ENCODE measurements at places on chromosomes 3 and 15.
A peak's percentile ranks its signal among the peaks of the same experiment; 100 is the strongest.

DNA sequence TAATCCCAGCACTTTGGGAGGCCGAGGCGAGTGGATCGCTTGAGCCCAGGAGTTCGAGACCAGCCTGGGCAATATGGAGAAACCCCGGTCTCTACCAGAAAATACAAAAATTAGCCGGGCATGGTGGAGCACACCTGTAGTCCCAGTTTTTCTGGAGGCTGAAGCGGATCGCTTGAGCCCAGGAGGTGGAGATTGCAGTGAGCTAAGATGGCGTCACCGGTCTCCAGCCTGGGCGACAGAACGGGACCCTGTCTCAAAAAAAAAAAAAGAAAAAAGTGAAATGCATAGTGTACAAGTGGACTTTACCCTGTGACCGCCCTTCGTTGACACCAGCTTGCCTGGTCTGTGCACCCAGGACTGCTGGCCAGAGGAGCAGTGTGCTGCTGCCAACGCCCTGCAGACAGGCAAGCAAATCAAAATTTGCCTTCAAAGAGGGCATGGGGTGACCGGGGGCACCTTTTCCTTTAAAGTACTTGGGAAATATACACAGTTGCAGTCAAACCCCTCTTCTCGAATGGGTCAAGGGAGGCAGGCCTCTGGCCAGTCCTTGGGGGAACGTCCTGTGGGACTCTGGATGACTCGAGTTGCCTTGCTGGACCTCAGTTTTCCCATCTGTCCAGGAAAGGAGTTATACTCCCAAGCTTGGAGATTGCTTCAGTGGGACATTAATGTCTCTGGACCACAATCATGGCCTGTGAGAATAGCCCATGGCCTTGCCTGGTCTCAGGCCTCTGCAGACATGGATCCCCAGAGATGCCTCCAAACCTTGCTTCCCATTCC, 1.0 kb downstream of the XYLB start:
- no peak for DNase-seq

DNA sequence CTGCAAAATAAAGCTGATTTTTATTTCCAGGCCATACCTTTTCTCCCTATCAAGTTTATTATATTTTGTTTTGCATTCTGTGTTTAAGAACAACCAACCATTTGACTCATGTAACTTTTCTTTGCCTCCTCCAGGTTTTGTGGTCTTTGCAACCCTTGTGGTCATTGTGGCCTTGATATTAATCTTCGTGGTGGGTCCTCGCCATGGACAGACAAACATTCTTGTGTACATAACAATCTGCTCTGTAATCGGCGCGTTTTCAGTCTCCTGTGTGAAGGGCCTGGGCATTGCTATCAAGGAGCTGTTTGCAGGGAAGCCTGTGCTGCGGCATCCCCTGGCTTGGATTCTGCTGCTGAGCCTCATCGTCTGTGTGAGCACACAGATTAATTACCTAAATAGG, 27.6 kb downstream of the NIPA2 start:
- no peak for DNase-seq

GRCh38 chr3:33537133-33537532, 96.9 kb upstream of the UBP1 start:
- no peak for DNase-seq

DNA sequence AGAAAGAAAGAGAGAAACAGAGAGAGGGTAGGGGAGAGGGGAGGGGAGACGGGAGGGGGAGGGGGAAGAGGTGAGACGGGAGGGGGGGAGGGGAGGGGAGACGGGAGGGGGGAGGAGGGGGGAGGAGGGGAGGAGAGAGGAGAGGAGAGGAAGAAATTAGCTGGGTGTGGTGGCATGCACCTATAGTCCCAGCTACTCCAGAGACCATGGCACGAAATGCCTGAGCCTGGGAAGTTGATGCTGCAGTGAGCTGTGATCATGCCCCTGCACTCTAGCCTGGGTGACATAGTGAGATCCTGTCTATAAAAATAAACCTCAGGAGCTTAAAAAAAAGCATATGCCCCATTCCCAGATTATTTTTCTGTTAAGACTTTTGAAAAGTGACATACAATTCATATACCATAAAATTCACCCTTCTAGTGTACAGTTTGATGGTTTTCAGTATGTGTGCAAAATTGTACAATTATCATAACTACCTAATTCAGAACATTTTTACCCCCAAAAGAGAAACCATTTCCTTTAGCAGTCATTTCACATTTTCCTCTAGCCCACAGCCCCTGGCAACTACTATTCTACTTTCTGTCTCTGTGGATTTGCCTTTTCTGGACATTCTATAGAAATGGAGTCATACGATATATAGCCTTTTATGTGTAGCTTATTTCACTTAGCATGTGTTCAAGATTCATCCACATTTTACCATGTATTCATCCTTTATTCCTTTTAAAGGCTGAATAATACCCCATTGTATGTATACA, 699.6 kb downstream of the FHIT start:
- DNase-seq = no peak

GRCh38 chr3:41115069-41115468, 84.2 kb upstream of the CTNNB1 start:
- no peak for DNase-seq

DNA sequence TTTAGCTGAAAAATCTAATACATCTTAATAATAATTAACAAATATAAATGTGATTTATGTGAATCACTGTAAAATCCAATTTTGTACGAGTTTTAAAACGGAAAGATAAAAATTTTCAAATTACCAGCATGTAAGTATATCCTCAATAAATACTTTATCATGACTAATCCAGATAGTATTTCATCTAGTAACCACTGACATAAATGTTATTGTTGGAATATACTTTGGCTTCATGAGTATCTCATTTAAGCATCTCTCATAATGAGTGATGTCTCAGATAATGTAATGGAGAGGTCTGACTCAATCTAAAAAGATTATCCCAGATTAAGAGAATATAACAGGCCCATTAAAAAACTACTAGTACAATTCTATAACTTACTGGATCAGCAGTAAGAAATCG, 216.3 kb downstream of the STAG1 start:
- DNase-seq = no peak

DNA sequence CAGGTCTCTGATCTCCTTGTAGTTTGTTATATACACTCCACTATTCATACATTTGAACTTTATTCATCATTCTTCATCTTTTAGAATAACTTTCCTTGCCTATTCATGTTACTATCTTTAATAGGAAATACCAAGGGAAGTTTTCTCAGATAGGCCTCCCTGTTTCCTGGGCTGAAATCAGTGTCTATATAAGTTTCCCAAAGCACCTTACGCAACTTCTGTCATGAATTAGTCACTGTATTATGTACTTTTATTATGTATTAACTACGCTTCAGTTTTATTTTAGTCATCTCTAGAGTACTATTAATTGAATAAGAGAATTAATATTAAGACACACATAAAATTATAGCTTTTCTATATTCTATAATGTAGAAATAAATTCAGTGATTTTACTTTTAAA, 1481.5 kb downstream of the OTOL1 start:
- no peak for DNase-seq

GRCh38 chr3:59595830-59596229, 546.0 kb upstream of the CFAP20DC start:
- no peak for DNase-seq

DNA sequence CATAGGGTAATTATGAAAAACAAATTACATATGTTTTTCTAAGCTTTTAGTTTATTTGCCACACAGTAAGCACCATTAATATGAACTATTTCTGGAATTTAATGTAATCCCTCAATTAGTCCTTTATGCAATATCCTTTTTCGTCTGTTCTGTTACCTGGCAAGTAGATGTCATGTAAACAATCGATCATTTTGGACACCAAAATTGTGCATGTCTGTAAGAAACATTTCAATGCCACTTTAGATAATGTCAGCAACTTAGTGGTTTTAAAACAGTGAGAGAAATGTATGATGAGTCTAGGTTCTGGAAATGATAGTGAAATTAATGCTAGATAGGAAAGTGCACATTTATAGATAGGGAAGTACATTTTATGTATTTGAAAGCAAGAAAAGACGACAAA, 986.6 kb downstream of the ZPLD1 start:
- no peak for DNase-seq

DNA sequence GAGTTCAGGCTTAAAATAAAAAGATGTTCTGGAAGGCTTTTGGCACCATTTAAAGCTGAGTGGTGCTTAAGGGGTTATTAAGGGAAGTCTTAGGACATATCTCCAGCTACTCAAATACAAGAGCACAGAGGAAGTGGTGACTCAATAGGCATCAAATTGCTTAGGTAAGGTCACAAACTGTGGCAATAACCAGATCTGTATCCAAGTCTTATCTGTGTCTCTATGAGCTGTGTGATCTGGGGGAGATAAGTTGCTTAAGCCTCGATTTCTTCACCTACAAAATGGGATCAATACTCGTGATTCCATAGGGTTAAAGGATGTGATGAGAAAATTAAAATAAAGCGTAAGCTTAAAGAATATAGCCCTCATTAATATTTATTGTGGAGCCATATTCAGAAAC, 7.6 kb downstream of the HDC start:
- no peak for DNase-seq

GRCh38 chr15:70182858-70183695, 85.4 kb upstream of the TLE3 start:
- no peak for DNase-seq

DNA sequence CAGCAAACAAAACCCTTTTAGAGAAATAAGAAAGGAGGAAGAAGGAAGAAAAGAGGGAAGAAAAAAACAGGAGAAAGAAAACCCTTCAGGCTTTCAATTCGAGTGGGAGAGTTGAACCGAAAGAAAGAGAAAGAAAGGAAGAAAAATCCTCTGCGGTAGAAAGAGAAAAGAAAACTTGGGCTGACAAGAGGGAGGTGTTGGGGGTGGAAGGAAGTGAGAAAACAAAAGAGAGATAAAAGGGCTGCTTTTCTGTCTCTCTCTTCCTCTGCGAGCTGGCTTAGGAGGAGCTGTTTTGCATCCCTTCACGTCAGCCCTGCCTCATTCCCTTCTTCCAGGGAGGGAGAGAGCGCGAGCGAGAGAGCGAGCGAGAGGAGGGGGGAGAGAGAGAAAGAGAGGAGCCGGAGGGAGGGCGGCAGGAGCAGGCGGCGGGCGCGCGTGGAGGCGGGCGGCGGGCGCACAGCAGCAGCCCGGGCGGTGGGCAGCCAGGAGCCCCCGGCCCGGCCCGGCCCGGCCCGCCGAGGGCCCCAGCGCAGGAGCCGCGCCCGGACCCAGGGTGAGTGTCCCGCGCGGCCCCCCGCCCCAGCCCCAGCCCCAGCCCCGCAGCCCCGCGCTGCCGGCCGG, at the start of gene ZNF710:
ZNF710 (plus strand) TSS at position 263 of the 621 bp plus-strand sequence. CDS start 65,814 bp downstream, outside the sequence.
- DNase-seq = peak; percentile 67

DNA sequence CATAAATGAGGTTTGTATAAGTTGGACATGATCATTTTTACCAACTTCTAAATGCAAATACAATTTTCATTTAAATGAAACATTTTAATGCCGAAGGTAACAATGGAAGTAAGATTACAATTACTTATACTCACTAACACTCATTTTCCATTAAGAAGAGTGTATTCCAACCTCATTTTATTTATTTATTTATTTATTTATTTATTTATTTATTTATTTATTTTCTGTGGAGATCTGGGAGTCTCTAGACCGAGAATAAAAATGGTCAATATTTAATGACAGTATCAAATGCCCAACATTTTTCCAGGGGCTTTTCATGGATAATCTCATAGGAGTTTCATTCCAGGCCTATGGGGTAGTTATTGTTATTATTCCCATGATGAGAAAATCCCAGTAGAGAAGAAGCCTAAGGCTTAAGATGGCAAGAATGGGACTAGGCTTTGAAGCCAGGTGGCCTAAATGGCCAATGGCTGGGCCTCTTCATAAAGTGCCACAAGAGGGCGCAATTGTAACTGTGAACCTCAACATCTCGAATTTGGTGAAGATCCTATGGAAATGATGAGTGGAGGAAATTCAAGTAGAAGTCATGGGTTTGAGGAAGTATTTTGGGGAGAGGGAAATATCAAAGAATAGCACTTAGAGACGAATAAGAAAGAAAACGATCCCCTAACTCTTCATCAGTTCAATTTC, 21.3 kb downstream of the VGLL3 start:
- no peak for DNase-seq

- DNase-seq = no peak
Observed at GRCh38 chr15:63000706-63001105, 41.8 kb upstream of the TPM1 start.

GRCh38 chr3:164332831-164333802, 745.2 kb downstream of the SI start:
- no peak for DNase-seq

DNA sequence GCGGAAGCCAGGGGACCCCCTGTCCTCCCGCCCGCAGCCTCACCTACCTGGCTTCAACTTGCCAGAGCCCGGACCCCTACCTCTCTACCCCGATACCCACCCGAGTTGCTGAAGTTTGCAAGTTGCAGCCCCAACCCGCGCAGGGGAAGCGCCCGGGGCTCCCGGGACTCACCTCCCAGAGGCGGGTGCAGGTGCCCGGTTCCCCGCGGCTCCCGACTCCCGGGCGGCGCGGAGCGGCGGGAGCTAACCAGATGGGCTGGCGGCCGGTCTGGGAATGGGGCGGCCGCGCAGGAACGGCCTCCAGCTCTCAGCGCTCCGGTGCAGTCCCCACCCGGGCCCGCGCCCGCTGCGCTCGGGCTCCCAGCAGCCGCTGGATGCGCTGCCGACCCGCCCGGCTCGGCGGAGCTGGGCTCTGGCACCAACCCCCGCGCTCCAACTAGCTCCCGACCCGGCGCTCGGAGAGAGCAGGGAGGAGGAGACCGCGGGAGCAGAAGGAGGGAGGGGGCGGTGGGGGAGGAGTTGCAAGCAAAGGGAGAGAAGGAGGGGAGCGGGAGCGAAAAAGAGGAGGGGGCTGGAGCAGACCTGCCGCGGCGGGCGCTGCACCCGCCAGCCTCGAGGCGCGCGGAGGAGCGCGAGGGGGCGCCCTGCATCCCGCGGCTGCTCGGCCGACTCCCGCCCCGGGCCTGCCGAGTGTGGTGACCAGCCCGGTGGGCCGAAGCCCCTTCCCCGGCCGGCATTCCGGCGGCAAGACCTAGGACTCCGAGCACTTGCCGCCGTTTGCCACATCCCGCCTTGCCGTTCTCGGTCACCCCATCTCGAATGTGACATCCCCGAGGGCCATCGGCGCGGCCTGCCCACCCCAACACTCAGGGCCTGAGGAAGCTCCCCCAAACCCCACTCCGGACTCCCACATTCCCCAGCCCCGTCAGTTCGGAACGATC, at the start of gene SEMA5B:
SEMA5B (minus strand) TSS at position 472 of the 941 bp plus-strand sequence. CDS start 66,500 bp downstream, outside the sequence.
- DNase-seq = no peak

- no peak for DNase-seq
Observed at GRCh38 chr3:141436180-141436579, 50.6 kb upstream of the RASA2 start.

GRCh38 chr3:22236490-22237270, 485.7 kb upstream of the ZNF385D start:
- no peak for DNase-seq

Measured in CD4-positive, CD25-positive, alpha-beta regulatory T cell (primary cell).